ENCODE measurements at places on chromosomes 4 and X. TPM values are rescaled to one million over a fixed set of nuclear protein-coding genes. Genes with fewer than 3 reads are reported as not detected.

Gene MGARP
- 0.95 TPM for total RNA-seq

Gene FAM9B
- not detected for total RNA-seq

Gene HS6ST2
- 0.17 TPM for total RNA-seq

Gene CTSO
- total RNA-seq: 1.3 TPM

Gene PSAPL1
- 0.33 TPM for total RNA-seq

Gene EBP
- total RNA-seq: 148 TPM

Gene TIGD4
- 0.33 TPM for total RNA-seq

Gene LRCH2
- total RNA-seq: 0.02 TPM

Gene GAGE12E
- not detected for total RNA-seq

Gene NRK
- not detected for total RNA-seq

Gene NEXMIF
- not detected for total RNA-seq

Gene SYP
- 2.8 TPM for total RNA-seq

Gene MAGEA4
- total RNA-seq: not detected

Gene ADH1C
- not detected for total RNA-seq

Gene FAAH2
- total RNA-seq: 0.06 TPM

Gene FAM200B
- 31.7 TPM for total RNA-seq

Gene DCX
- not detected for total RNA-seq

Gene LRIT3
- 0.09 TPM for total RNA-seq

Gene MGAT4D
- total RNA-seq: not detected

Gene CFP
- total RNA-seq: 0.17 TPM

Gene CXCL6
- total RNA-seq: not detected

Gene H2BW2
- not detected for total RNA-seq

Gene EVC2
- total RNA-seq: 2.1 TPM

Gene BEND2
- total RNA-seq: not detected

Gene CFAP99
- total RNA-seq: 0.18 TPM

Gene CFAP97
- total RNA-seq: 11.7 TPM

Gene PLP1
- total RNA-seq: not detected

Gene PAGE5
- not detected for total RNA-seq

Gene NR3C2
- total RNA-seq: 0.08 TPM

Gene WNK3
- total RNA-seq: 0.01 TPM

Gene CXCR3
- total RNA-seq: 0.09 TPM

Gene NKX6-1
- total RNA-seq: 0.44 TPM

Gene MTMR8
- total RNA-seq: 0.53 TPM

Gene NIPAL1
- total RNA-seq: 0.70 TPM

Gene FAM156B
- 8.3 TPM for total RNA-seq

Gene PAGE3
- not detected for total RNA-seq

Gene FGF13
- 0.08 TPM for total RNA-seq

Gene SORCS2
- 5.8 TPM for total RNA-seq

Gene CD40LG
- total RNA-seq: not detected

Gene CCNA2
- total RNA-seq: 45.4 TPM

Gene SSX4B
- total RNA-seq: not detected

Gene BANK1
- 0.81 TPM for total RNA-seq

Gene PRDM5
- total RNA-seq: 2.7 TPM

Gene IL15
- 15.4 TPM for total RNA-seq

Gene SFRP2
- total RNA-seq: 0.05 TPM

Gene TMEM47
- total RNA-seq: 1.2 TPM

Gene SHISA3
- total RNA-seq: not detected

Gene PAGE1
- total RNA-seq: 0.29 TPM

Gene NALF2
- 5.2 TPM for total RNA-seq

Gene ATOH1
- not detected for total RNA-seq

Gene GSPT2
- total RNA-seq: 7.8 TPM

Gene TRIM61
- not detected for total RNA-seq

Gene JCHAIN
- 0.20 TPM for total RNA-seq

Gene PDCL2
- not detected for total RNA-seq

Gene SCRG1
- total RNA-seq: not detected

Gene NLRP2B
- total RNA-seq: not detected

Gene RIBC1
- total RNA-seq: 0.63 TPM

All from A549 treated with Hydrocortisone at 1 μM for 4 hours (cell line).